ENCODE measurements at places on chromosomes 5 and 9.

DNA sequence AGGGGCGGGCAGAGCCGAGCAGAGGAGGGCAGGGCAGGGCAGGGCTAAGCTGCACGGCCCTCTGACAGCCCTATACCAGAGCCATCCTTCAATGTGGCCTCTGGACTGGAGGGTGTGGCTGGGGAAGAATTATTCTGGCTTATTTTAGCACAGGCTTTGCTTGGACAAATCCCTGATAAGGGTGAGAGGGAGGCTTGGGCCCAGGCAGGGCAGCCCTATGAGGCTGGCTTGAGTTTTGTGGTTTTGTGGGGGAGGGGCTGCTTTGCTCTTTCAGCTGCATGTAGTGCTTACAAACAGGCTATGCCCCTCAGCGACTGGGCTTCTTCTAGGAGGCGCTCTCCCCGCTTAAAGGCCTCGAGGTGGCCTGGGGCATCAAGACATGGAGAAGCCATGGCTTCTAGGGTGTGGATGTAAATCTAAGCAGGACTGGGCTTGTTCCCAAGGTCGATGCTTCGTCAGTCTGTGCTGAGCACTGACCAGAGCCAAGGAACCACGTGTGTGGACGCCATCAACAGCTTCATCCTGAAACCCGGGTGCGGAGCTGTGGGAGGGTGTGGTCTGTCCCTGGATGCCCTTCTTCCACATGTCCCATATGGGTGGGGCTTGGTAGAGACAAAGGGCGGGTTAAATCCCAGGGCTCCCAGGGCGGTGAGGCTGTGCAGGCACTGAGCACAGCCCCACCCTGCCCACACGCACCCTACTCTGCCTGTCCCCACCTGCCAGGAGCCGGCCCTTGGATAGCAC is 45.7 kb upstream of the IPPK start:
- DNase-seq: no peak

GRCh38 chr5:111756581-111757354 is at the start of gene NREP:
Gene NREP (minus strand): TSS chr5:111757194. CDS start chr5:111755772, 1,422 bp downstream.
- no peak for DNase-seq

DNA sequence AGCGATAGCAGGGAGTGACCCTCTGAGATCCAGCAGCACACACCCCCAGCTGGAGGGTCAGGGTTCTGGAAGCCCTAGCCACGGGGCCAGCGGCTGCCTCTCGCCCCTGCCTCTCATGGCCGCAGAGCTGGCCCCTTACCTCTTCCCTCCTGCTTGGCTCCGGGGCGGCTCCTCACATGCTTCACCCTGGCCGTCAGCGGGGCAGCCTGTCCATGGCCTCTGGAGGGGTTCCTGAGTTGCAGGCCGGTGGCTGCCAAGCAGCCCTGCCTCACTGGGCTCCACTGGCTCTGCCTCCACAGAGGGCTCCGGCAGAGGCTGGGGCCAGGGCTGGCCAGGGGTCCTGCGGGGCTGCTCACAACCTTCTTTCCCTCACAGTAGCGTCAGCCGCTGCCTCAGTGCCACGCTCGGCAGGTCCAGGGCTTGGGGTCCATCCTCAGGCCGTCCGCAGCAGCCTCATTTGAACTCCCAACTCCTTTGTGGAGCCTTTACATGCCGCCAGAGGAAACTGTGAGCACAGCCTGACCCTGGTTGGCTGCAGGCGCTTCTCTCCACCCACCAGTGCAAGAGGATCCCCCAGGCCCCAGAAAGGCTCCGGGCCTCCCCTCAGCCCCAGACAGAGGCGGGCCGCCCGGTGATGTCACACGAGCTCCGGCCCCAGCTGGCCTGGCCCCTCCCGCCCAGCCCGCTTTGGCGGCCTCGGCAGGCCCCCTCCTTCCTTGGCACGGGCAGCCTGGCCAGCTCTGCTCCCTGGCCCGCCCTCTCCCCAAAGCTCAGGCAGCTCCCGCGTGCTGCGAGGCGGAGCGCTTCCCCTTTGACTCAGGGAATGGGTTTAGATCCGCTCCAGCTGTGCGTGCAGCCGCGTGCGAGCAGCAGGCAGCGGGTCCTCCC is at the start of gene ANGPTL2:
Gene ANGPTL2 (minus strand): TSS at position 460 of the 888 bp plus-strand sequence. CDS start 13,904 bp downstream, outside the sequence.
- no peak for DNase-seq

DNA sequence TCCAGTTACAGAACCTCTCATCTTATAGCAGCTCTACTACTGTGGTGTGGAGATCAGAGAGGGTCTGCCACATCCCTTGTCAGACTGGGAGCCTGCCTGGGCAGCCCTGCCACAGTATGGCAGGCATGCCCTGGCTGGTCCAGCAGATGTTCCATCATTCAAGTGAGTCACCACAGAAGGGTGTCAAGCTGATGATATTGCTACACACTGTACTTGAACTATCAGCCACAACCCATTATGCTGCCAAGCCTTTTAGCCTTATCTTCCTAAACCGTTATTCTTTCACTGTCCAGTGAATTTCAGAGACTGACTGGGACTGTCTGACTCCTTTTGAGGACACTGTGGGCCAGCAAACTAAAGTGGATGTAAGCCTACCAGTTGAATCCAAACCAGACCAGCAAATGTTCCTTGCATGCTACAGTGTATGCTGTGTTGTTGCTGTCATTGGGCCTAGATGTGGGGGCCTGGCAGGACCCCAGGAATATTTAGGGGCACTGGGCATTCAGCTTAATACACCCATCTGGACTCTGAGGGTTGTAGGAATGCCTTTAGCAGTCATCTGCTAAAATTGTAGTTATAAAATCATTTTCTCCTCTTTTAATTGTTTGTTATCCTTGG is 202.6 kb downstream of the NR3C1 start:
- DNase-seq: no peak

- no peak for DNase-seq
Measured at GRCh38 chr5:124910354-124911016, 164.0 kb upstream of the ZNF608 start.

GRCh38 chr5:148976569-148977381 is 86.1 kb downstream of the SH3TC2 start:
- no peak for DNase-seq

- peak; percentile 78 for DNase-seq
Measured at GRCh38 chr9:137067860-137068538, 2.4 kb downstream of the SAPCD2 start.

GRCh38 chr5:88741964-88742363 is 141.0 kb downstream of the MEF2C start:
- DNase-seq: no peak

- no peak for DNase-seq
Measured at GRCh38 chr9:72509635-72510034, 11.8 kb upstream of the TMC1 start.

DNA sequence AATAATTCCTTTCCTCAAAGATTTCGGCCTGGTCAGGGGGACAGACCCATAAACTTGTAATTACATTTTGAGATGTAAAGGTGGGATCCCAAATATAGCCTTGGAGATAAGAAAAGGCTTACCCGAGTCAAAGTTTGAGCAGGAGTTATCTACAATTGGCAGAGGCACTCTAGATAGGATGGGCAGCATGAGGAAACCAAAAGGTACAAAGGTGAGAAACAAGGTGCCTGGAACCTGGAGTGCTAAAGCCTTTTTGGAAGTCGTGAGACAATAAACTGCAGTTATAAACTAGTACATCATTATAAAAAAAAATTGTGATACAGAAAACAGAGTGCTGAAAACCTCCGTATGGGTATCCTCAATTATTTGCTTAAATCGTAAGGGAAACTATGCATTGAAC is 212.4 kb downstream of the EFNA5 start:
- no peak for DNase-seq

DNA sequence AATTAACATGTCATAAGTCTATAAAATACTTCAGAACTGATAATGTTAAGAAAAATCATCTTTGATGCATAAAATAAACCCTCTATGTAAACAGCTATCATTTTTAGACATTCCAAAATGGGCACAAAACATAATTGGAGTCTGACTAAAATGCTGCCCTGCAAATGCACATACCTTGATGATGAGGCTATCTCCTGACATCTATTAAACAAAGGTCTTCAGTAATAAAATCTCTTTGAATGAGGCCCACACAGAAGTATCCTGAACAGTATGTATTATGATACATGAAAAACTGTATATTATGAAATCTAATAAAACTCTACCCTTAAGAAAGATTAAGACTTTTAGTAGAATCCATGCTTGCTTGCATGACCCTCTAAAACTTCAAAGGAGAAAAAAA is 66.1 kb downstream of the FBXL17 start:
- DNase-seq: no peak

GRCh38 chr5:151231359-151231758 is 7.5 kb upstream of the CCDC69 start:
- no peak for DNase-seq

- no peak for DNase-seq
Measured at GRCh38 chr5:138408023-138408422, 30.8 kb upstream of the REEP2 start.

DNA sequence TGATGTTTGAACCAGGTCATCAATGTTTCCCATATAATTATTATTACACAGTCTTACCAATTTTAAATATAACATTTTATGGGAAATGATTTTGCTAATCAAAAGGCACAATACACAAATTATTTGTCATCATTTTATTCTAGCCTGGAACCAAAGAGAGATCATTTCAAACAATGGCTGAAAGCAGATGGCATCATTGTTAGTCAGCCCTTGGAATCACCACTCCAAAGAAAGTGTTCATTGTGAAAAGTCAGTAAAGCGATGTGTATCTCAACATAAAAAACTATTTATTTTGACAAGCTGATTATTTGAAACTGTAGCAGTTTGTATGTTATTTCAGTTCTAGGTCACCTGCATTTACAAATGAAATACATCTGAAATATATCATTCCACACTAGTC is 1068.7 kb downstream of the CDH12 start:
- no peak for DNase-seq

GRCh38 chr5:32837211-32837610 is 126.1 kb downstream of the NPR3 start:
- no peak for DNase-seq

- no peak for DNase-seq
Measured at GRCh38 chr5:142696379-142696778, 10.5 kb upstream of the FGF1 start.

DNA sequence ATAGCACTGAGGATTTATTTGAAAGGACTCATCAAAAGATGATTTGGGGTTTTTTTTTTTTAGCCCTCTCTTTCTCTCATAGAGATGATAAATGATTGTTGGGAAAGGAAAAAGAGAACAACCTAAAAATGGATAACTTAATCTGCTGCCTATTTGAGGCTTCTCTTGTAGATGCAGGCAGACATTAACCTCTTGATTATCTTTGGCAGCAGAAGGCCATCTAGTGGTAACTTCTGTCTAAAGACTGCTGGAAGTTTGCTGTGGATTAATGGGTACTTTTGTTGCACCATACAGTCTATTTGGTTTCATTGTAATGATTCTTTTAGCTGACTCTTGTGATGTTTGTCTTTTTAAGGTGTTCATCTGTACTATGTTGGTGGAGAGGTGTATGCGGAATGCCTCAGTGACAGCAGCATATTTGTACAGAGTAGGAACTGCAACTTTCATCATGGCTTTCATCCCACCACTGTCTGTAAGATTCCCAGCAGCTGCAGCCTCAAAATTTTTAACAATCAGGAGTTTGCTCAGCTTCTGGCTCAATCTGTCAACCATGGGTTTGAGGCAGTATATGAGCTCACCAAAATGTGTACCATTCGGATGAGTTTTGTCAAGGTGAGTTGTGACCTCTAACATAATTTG is 18.8 kb downstream of the SMIM32 start:
- DNase-seq: no peak

DNA sequence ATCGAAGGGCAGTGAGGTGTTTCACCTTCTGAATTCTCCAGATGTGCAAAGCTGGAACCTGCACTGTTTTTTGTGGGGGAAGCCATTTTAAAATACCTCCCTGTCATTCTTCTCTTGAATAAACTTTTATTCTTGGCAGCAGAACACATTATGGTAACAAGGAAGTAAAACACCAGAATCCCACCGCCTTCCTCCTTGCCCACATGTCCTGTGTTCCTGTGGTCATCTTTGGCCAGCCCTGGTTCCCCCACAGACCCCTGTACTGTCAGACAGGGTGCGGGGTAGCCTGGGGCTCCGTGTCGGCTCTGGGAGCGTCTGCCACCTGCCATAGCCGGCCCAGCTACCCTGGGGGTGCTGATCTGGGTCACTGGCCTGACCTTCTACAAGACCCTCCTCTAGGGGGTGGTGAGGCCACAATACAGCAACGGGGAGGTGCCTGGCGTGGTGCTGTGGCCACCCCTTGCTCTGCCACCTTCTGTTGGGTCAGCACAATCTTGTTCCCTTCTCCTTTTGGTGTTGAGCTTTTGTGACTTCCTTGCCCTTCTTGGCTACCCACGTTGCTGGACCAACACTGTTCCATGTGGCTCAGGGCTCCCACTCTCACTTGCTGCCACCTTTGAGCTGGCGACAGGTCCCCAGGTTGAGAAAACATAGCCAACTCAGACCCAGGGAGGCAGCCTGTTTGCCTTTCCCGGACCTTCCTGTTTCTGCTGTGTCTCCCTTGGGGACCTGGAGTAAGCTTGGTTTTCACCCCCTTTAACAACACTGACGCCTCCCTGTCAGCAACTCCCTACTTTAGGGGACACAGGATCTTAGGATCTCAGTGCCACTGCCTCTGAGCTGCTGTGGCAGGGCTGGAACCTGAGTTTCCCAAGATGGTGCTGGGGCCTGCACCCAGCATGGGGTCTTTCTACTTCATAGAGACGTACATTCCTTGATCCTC is 4.8 kb downstream of the WNK2 start:
- DNase-seq: no peak

GRCh38 chr5:36944607-36945225 is 68.1 kb downstream of the NIPBL start:
- no peak for DNase-seq

DNA sequence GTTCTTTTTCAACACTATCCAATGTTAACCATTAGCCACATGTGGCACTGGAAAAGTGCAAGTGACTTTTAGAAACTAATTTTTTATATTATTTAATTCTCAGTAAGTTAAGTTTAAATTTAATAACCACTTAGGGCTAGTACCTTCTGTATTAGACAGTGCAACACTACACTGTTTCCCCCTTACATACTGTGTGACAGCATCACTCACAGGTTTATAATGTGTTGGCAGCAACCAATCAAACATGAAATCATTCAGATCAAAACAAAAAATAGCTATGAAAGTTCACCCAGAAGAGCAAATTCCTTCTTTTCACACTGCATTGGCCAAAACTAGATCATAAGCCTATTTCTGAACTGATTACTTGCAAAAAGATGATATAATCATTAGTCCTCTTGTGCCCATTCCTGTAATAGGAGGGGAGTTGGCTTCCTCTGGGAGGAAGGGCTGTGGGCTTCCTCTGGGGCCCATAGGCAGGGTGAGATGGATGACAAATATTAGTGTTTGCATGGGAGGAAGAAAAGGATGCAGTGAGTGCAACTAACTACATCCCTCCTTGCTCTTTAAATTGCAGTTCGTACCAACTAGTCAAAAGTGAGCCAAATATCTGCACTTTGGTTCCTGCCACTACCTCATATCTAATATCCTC is 708.1 kb upstream of the RGMB start:
- DNase-seq: no peak

DNA sequence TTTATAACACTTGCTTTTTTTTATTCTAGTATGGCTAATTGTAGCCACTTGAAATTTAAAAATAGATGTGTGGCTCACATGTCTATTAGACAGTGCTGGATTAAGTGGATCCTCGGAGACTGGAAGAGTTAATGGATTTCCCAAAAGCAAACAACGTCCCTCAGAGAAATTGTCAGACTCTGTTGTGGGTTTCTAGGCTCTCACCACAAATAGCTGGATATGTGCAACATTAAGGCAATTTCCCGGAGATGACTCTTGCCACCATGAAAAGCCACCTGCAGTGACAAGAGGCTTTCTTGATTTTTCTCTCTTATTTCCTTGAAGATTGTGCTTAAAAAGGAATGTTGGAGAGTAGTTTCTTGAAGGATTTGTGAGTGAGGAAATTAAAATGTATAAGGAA is 43.2 kb downstream of the TMEM167A start:
- no peak for DNase-seq

- no peak for DNase-seq
Measured at GRCh38 chr9:127132375-127132774, 9.9 kb upstream of the ANGPTL2 start.

- no peak for DNase-seq
Measured at GRCh38 chr9:32394381-32395049, 10.1 kb downstream of the ACO1 start.
